T-helper 22 cell (primary cell): ENCODE measurements at places on chromosomes 4 and X.

DNA sequence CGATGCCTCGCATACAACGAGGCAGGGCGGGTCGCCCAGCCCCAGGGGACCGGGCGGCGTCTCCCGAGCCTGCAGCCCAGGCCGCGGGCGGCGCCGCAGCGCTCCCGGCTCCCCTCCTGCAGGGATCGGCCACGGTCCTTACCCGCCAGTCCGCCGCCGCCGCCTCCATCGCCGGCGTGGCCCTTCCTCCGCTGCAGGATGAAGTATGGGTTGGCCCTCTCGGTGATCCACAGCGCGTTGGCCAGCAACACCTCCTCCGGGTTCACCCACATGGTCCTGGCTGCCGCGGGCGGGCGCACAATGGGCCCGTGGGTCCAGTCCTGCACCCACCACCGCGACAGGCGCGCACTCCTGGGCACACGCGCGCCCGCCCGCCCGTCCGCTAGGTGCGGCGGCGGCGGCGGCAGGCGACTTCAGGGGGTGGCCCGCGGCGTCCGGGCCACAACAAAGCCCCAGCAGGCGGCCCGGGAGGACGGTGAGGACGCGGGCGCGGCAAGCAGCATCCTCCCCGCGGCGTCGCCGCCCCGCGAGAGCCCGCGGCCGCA lies 339 bp downstream of the TBC1D9 start:
- DNase-seq: no peak

GRCh38 chr4:55330241-55330640 lies 15.8 kb upstream of the SRD5A3 start:
- DNase-seq: no peak

- no peak for DNase-seq
Measured at GRCh38 chr4:159374749-159375530, 272.1 kb downstream of the RAPGEF2 start.

DNA sequence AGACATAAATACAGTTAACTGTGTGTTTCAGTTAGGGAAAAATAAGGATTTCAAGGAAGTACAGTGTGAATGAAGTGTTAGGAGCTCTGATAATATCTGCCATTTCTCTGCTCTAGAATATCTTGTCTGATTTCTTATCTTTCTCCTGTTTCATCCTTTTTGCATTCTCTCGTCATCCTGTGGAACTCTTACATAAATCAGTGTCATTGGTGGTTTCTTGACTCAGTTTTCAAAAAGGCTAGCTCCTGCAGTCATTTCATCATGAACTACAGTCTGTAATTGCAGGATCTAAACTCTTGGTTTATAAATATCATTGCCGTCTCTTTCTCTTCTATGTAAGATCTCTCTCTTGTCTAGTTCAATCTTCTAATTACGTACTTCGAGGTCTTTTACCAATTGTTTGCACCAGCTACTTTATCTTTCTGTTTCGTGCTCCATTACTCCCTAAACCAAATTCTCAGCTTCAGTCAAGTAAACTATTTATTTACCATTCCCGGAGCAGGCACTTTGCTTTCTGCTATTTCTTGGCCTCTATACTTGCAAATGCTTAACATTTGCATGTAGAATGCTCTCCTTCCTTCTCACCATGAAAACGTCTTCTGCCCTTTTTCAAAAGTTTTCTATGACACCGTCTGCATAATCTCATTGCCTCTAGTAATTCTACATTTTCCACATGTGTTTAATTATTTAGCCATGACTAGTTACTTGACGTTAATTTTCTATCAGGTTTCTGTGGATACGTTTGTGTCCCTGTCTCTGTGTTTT lies 294.0 kb downstream of the TENM3 start:
- DNase-seq: no peak

GRCh38 chr4:95267081-95267480 lies 281.7 kb downstream of the UNC5C start:
- no peak for DNase-seq

DNA sequence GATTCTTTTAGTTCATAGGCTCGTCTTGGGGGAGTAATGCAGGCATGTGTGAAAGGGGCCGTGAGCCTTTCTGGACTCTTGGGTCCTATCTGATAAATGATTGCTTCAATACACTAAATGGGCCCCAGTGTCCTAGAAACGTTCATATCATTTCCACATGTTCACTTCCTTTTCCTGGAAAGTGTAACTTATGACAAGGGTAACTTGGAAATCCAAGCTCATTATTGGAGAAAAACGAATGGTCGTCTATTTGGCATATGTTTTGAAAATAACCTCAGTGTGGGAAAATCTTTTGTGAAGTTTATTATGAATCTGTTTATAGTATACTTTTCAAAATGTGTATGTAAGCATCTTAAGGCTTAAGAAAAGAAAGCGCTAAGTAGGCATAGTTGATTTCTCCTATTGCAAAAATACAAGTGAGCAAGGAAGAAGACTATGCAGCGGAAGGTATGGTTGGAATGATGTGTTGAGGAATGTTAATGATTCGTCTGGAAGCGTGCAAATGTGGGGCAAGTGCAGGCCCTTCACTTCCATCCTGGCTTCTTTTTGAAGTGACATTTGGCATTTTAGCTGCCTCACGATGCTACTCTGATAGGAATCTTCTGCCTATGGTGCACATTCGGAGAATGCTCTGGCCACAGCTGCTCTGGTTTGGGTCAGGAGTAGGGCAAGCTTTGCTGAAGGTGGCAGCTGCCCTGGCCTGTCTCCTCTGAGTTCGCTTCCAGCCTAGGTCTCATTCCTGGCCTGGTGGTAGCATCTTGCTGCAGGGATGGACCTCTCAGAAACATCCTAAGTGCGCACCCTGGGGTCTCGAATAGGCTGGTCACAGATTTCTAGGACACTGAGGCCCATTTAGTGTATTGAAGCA lies 49.5 kb upstream of the STOX2 start:
- DNase-seq: no peak

GRCh38 chr4:8771666-8772065 lies 100.0 kb downstream of the HMX1 start:
- no peak for DNase-seq

DNA sequence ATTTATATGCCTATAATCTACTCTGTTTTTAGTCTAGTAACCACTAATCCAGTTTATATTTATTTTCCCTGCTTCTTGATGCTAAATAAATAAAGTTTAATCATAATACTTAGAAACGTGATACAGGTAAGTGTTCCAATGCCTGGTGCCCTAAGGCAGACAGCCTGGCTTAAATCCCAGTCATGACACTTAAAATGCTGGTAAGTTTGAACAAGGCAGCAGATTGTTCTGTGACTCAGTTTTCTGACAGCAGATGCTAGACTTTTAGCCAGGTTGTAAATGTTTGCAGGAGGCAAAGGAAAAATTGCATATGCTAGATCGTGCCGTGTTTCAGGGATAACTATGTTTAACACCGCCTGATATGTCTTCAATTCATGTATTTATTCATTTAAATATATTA lies 2661.6 kb downstream of the PCDH7 start:
- no peak for DNase-seq

- no peak for DNase-seq
Measured at GRCh38 chr4:150680651-150681050, 98.7 kb downstream of the MAB21L2 start.

GRCh38 chrX:37840931-37841330 lies 6.4 kb downstream of the DYNLT3 start:
- DNase-seq: no peak

DNA sequence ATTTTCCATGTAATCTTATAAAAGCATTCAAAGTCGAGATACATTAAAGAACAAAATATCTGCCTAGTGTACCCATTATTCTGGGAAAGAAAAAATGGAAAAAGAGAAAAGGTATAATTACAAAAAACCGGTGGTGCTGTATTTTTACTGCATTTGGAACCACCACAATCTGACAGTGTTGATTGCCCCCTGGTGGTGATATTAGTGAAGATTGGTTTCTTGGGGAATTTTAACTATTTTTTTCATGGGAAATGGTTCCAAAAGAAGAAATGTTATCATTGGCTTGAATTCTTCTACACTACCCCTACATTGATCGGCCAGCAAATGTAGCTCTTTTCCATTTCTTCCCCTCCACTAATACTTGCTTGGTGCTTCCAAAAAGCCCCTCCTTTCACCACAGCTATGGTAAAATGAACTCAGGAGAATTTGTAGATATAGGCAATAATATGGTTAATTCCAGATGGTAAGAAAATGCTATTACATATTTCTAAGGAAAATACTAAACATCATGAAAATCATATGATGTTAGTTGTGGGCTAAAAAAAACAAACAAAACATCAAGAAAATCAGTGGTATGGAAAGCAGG lies 50.0 kb downstream of the COX18 start:
- no peak for DNase-seq

DNA sequence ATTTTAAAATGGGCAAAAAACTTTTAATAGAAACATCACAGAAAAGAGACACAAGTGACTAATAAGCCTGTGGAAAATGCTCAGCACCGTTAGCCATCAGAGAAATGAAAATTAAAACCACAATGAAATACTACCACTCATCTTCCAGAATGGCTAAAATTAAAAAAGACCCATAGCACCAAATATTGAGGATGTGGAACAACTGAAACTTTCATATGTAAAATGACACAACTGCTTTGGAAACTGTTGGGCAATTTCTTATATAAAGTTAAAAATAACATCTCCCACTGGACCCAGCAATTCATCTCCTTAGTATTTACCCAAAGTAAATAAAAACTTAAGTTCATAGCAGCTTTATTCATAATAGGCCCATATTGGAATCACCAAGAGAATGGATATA lies 94.2 kb downstream of the TENM3 start:
- DNase-seq: no peak

DNA sequence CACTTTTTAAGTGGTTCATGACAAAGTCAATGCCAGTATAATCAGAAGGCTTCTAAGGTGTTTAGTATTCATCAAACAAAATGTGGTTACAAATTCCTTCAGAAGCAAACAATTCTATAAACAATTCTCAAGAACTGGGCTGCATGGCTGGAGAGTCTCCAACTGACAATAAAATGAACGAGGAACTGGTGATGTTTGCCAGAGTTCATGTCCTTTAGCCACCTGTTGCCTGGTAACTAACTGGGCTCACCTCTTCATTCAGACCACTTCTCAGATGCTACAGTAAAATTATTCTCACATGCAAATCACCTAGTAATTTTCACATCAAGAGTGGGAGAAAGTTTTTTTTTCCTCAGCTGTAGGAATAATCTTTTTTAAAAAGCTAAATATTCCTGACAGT lies 53.3 kb downstream of the CAMK2D start:
- no peak for DNase-seq

- no peak for DNase-seq
Measured at GRCh38 chr4:68344049-68344448, 5.8 kb downstream of the YTHDC1 start.

GRCh38 chrX:101642093-101642492 lies 17.6 kb downstream of the ARMCX2 start:
- no peak for DNase-seq

DNA sequence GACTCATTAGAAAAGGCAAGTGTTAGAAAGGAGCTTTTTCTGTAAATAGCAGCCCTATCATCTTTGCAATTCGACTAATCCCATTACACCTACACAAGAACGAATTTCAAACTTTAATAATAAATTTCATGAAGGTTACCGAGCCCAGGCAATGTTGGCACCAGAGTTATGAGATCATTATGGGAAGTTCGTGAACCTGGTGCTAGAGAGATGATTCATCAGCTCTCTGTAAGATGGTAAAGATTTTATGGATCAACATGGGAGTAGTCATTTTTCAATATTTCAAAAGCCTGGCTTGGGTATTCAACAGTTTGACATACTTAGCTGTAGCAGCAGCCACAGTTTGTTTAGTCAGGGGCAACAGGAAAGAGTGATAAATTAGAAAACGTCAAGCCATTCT lies 35.8 kb downstream of the AMELX start:
- no peak for DNase-seq

DNA sequence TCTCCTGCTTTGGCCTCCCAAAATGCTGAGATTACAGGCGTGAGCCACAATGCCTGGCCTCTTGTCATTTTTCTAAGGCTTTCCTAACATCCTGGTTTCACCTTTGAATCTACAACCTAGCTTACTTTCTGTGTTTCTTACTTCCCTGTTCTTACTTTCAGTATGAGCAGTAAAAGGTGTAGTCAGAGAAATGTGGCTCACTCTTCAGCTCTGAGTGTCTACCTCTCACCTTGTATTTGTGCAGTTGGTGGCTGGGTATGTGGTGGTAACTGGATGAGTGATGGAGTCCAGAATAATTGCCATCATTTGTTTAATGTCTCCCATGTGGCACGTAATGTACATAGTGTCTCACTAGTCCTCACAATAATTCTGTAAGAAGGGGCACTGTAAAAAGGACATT lies 19.1 kb upstream of the CXCL11 start:
- no peak for DNase-seq

DNA sequence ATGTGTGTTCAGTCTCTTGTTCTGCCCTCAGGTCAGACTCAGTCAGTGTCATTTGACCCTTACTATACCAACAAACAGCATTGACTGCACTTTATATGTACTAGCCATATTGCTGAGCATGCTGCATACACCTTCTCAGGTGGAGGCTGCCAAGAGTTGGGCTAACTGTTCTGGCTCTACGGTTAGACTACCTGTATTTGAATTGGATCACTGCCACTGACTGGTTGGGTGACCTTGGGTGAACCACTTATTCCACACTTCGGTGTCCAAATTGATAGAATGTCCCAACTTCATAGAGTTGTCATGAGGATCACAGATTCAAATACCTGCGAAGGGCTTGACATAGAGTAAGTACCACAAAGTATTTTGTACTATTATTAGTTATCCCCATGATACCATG lies 91.2 kb upstream of the GPR50 start:
- no peak for DNase-seq

DNA sequence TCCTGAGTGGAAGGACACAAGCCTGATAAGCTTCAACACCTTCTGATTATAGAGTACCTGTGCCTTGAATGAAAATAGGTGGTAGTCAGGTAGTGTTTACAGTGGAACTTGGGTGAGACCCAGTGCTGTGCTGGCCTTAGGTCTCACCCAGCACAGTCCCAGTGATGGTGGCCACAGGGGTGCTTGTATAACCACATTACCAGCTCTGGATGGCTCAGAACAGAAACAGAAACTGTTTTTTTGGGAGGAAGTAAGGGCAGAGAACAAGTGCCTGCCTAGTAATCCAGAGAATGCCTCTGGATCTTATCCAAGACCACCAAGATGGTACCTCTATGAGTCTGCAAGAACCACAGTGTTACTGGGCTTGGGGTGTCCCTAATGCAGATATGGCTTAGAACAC lies 171.5 kb upstream of the DIPK2B start:
- DNase-seq: no peak

- DNase-seq: no peak
Measured at GRCh38 chr4:15738877-15739276, 36.0 kb downstream of the BST1 start.

- no peak for DNase-seq
Measured at GRCh38 chr4:53633608-53634007, 42.3 kb upstream of the LNX1 start.
